ENCODE measurements at places on chromosomes 7 and 10.

DNA sequence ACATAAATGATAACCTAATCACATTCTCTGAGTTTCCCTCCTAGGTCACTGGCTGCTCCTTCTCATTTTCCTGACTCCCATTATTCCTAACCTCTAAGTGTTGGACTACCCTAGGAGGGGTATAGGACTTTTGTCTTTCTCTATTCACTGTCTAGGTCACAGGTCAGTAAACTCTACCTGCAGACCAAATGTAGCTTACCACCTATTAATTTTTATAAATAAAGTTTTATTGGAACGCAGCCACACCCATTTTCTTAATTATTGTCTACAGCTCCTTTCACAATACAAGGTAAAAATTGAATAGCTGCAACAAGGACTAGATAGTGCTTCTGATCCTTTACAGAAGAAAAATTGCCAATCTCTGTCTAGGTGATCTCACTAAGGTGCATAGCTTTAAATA is 156.7 kb downstream of the IMMP2L start:
- DNase-seq = no peak

DNA sequence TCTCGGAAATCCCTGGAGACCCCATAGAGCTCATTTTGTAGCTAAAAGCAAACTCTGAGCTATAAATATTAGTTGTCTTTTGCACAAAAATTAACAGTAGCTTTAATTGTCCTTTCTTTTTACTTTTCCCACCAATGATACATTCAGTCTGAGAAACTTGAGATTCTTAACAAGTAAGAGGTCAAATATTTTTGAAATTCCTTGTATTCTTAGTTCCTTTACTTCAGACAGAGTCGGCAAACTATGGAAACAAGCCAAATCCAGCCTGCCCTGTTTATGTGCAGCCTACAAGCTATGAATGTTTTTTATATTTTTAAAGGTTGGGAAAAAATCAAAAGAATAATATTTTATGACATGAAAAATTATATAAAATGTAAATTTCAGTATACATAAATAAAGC is 146.6 kb downstream of the CTNNA3 start:
- no peak for DNase-seq

DNA sequence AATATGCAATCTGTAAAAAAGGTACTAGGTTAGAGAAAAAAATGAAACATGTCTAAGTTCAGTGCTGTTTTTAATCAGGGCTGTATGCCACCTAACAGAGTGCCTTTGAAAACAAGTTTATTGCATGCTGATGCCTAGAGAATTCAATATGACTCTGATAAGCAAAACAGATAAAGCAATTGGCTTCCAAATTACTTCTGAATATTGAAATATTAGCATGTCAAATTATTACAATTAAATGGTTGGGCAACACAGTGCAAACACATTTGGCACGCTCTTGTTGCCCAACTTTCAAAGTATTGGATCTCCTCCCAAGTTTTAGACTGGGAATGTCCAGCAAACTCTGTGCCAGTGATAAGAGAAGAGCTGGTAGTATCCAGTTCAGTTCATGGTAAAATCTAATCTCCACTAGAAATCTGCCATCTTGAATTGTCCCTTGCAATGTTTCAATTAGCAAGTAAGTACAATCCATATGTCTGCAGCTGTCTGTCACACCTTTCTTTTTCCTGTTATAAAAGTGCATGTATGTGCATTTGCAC is 65.2 kb upstream of the FAM133B start:
- no peak for DNase-seq

- no peak for DNase-seq
Observed at GRCh38 chr7:80618096-80618495, 20.3 kb upstream of the CD36 start.

GRCh38 chr7:82818171-82818570 is 344.5 kb downstream of the PCLO start:
- DNase-seq = no peak

GRCh38 chr7:97623333-97623732 is 108.6 kb upstream of the TAC1 start:
- DNase-seq = no peak

- no peak for DNase-seq
Observed at GRCh38 chr7:127620406-127621233, 2.7 kb upstream of the PAX4 start.
